Fibroblast of skin of left quadriceps (primary cell): ENCODE measurements at places on chromosomes 4 and X.

DNA sequence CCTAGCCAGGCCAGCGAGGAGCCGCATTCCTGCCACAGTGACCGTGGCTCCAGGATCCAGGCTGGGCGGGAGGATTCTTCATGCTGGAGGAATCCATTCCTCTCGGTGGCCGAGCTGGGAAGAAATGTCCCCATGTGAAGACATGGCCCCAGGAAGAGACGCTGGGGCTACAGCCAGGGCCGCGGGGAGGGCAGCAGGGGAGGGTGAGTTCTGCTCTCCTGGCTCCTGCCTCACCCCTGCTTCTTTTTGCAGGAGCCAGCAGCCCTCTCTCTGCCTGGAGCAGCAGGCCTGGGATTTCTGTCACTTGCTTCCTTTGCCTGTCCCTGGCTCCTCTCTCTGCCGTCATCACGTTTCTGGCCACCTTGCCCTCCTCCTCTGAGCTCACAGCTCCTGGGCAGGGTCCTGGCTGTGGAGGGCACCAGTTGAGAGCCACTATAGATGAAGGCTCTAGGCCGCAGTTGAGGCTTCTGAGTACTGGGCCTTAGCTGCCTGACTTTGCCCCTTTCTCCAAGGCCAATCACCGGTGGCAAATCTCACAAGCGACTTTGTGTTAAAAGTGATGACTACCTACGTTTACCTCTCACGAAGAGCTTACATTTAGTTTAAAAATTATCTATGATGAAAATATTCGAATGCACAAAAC lies 48.3 kb downstream of the ENPP6 start:
- DNase-seq, result no peak

DNA sequence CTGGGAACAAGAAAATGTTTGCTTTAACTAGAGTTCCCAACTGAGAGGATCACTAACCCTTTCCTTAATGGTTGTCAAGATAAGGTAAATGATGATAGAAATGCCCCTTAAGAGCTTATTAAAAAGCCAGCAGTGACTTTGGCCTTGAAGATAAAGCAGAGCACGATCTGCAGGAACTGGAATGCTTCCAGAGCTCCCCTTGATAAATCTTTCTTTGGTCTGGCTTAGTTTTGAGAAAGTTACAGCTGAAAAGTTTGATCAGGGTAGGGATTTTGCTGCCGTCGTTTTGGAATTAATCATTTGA lies 64.0 kb downstream of the PTTG2 start:
- DNase-seq, result no peak

- no peak for DNase-seq
Measured at GRCh38 chr4:67084783-67085182, 460.5 kb downstream of the CENPC start.

DNA sequence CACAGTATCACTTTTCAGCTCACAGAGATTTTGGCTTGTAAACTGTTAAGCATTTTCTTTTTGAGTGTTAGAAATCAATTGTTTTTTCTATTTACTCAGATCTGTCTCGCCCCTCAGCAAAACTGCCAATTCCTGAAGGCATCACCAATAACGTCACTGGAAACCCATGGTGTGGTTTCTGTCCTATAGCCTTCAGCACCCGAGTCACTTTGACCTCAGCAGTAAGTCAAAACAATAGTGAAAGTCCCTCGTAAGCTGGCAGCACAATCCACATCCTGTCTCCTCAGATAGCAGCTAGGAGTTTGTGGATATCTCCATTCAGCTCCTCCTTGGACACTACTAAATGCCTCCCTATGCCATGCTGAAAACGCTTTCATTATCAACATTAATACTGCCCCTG lies 1787.4 kb upstream of the ADGRL3 start:
- DNase-seq, result no peak

DNA sequence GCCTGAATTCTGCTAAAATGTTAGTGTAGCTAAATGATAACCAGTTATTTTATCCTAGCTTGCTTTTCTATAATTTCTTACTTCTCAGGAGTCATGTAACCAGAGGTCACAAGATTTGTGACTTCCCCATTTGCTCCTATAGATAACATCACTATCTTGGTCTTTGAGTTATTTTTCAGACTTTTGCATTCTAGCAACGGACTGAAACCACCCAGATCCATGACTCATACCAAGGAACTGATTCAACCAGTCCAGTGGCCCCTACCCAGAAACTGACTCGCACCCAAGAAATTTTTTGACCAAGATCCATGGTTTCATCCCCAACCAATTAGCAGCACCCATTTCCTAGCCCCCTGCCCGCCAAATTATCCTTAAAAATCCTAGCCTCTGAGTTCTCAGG lies 50.0 kb downstream of the IQCM start:
- DNase-seq, result peak; percentile 63

- peak; percentile 98 for DNase-seq
Measured at GRCh38 chr4:122666527-122667245, 45.8 kb upstream of the IL21 start.

- no peak for DNase-seq
Measured at GRCh38 chr4:63619771-63620170, 789.5 kb downstream of the TECRL start.

DNA sequence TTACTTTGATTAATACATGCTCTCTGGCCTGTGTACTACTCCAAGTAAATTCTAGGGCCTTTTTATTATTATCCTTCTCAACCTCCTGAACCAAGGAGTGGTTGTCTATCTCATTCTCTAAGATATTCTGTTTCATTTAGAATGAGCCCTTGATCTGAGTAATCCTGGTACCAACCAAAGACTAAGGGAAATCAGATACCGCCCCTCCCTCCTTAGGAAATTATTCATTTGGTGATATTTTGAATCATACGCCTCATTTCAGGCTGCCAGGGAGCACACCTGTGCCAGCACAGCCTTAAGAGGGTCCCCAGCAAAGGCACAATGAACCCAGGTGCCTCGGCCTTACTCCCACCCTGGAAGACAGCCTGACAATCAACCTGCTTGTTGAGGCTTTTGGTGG lies 73.2 kb upstream of the STARD8 start:
- DNase-seq, result no peak

- no peak for DNase-seq
Measured at GRCh38 chrX:37627602-37628001, 56.1 kb downstream of the LANCL3 start.

GRCh38 chr4:186554539-186554913 lies 841 bp downstream of the MTNR1A start:
- DNase-seq, result no peak

DNA sequence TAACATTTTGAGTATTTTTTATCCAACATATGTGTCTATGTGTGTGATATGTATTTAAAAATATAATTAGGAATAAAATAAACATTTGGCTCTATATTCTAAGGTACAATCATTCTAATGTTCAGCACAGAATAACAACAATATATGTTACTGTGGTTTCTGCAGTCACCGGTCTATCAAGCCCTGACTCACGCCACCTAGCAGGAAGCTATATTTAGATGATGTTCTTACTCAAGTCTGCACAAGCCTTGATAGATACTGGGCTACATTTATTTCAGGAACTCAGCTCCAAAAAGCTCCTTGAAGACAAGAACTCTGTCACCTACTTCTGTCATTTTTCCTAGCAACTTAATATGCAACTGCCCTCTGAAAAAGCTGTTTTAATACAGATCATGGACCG lies 152.0 kb upstream of the FTHL17 start:
- DNase-seq, result no peak

DNA sequence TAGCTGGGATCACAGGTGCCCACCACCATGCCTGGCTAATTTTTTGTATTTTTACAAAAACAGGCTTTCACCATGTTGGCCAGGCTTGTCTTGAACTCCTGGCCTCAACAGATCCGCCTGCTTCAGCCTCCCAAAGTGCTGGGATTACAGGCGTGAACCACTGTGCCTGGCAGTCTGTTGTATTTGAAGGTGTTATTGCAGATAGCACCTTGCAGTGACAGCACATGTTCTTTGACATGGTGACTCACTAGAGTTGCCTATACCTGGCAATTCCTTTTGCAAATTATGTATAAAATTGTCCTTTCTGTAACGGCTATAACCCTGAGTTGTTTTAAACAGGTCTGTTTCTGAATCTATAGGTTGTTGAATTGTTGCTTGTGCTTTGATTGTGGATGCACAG lies 7.9 kb downstream of the OGT start:
- no peak for DNase-seq

DNA sequence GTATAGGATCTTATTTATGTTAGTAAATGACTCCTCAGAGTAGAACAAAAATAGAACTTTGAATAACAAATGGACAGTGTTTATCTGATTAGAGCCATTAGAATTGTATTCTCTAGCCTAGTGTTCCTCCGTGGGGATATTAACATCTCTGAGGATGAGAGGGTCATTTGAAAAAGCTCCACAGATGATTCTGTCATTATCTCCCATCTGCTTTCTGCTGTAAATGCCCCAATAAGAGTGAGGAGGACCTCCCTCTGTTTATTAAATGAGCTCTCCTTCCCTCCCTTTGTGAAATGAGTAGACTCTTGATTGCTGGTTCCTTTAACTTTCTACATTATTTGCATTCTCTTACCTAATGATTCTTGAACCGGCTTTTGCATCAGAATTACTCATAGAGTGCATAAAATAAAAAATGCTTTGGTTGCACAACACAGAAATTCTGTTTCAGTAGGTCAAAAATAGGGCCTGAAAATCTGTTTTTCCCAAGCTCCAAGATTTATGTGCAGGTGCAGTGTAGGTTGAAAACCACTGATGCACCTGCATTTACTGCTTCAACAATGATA lies 18.0 kb downstream of the GC start:
- DNase-seq, result no peak

DNA sequence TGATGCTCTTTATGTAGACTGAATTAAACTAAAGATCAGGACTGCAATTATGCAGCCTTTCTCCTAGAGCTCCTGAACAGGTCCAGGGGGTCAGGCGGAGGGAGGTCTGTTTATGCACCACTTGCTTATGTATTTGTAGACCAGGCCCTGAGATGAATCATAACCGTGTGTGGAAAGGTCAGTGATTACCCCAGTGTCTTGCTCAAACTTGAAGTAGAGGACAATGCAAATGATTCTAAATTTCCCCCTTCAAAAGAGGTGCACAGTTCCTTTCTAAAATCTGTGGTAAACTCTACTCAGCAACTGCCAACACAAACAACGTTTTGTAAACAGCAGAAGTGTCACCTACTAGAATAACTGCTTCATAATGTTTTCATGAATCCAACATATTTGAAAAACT lies 13.0 kb upstream of the TBC1D9 start:
- no peak for DNase-seq

DNA sequence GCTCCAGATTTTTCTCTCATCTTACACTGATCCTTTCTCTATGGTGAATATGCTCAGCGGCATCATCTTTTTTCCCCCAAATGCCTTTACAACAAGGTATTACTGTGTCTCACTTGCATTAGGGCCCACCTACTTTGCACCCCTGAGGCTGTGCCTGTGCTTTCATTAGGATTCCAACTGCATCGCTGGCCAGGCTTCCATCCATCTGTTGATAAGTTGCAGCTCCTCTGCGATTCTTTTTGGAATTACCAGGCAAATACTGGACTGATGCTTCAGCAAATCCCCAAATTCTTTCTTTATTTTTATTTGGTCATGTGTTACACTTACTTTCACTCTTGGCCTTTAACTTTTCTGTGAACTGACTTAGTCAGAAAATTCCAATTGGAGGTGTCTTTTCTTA lies 77.3 kb downstream of the AFF2 start:
- DNase-seq, result no peak

DNA sequence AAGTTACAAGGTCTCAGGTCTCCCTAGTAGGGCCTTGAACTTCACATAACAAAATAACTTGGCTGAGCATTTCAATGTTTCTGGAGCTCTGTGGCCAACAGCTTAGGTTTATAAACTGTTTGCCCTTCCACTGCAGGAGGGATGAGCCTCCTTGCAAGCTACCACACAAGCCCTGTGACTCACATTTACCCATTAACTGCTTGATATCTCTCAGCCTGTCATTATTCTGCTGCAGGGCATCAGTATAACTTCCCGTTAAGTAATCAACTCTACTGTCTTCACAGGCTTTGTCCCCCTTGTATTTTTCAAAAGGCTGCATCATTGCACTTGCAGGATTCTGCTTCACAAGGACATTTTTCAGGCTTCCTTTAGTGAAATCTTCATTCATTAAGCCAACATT lies 151.7 kb upstream of the CXCL13 start:
- no peak for DNase-seq

- DNase-seq, result no peak
Measured at GRCh38 chr4:110198435-110199416, at the start of gene ELOVL6. ELOVL6 (minus strand) TSS chr4:110198615; CDS start chr4:110198335, 280 bp downstream.

DNA sequence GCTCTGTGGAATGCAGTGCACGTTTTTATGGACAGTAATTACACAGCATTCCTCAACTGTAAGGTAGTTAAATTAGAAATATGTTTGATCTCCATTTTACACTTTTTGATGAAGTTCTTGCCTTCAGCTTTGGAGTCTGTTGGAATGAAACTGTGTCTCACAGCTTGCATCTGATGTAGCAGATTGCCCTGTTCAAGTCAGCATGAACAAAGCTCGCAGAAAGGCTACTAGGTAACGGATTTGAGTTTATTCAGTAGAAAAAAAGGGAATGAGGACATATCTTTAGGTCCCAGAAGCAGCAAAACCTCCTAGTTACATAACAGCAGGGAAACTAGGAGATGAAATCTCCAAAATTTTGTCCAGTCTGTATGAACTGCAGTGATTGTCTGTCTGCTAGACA lies 24.3 kb upstream of the CBLL2 start:
- DNase-seq, result no peak

- no peak for DNase-seq
Measured at GRCh38 chr4:52054254-52054653, 3.1 kb downstream of the SPATA18 start.

- DNase-seq, result no peak
Measured at GRCh38 chr4:40401631-40402030, 66.5 kb downstream of the CHRNA9 start.

- no peak for DNase-seq
Measured at GRCh38 chr4:54581807-54582206, 76.0 kb upstream of the KIT start.

GRCh38 chr4:170400361-170400760 lies 310.6 kb upstream of the AADAT start:
- no peak for DNase-seq

DNA sequence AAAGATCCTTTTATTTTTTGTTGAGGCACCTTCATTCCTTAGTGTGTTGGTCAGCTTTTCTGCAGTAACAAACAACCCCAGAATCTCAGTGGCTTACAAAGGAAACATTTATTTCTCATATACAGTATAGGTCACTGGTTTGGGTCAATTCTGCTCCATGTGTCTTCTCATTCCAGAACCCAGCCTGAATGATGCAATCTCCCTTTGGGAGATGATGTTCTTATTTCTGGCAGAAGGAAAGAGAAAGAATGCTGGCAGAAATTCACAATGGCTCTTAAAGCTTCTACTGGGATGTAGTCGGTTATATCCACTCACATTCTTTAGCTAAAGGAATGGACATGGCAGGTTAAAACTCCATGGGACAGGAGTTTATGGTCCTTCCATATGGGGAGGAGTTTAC lies 42.3 kb downstream of the IDS start:
- DNase-seq, result peak; percentile 33

- no peak for DNase-seq
Measured at GRCh38 chrX:35842674-35843073, 44.5 kb downstream of the MAGEB16 start.

GRCh38 chr4:55347610-55348228 lies 1.7 kb downstream of the SRD5A3 start:
- no peak for DNase-seq
